ENCODE measurements at places on chromosomes 12 and 14.

DNA sequence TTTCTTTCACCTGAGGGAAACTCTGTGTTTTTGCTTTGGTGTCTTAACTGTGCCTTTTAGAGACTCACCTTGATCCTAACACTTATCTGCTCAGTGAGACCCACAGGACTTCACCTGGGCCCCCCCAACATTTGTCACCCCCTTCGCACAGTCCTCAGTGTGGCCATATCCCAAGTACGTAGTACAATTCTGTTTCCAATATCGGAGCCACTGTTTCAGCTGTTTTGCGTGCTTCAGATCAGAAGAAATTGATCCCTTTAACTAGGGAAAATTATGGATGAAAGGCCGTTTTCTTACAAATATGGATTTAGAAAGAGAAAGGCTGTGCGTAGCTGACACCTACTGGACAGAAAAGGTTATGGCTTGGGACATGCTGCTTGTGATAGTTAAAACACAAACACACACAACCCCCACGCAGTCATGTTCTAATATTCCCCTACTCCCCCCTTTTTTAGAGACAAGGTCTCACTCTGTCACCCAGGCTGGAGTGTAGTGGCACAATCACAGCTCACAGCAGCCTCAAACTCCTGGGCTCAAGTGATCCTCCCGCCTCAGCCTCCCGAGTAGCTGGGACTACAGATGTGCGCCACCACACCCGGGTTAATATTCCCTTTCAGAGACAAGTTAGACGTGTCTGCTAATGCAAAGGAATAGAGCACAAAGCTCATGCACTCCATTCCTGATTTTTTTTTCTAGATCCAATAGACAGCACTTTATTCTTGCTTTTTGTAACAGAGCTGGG, 3.6 kb upstream of the SLC7A8 start:
- peak; percentile 36 for DNase-seq

- no peak for DNase-seq
These were observed 163.7 kb downstream of the GXYLT1 start for GRCh38 chr12:41981013-41981412.

- no peak for DNase-seq
These were observed 12.3 kb downstream of the METTL3 start for GRCh38 chr14:21498540-21499526.

GRCh38 chr14:75482366-75482765, 39.9 kb upstream of the BATF start:
- no peak for DNase-seq

DNA sequence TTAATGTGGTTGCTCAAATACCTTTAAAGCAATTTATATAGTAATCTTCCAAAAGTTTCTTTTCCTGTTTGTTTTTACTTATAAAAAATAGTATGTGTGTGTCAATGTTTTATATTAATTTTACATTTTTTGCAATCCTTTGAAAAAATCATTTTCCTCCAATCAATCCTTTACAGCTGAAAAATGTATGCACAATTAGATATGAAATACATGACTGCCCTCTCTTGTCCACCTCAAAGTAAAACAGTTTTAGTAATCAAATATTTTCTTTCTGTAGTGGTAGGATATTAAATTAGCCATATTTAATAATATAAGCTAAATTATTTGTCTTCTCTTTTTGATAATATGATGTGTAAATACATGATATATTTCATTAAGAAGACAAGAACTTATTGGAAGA, 269.9 kb downstream of the ADAMTS20 start:
- DNase-seq, result peak; percentile 4

DNA sequence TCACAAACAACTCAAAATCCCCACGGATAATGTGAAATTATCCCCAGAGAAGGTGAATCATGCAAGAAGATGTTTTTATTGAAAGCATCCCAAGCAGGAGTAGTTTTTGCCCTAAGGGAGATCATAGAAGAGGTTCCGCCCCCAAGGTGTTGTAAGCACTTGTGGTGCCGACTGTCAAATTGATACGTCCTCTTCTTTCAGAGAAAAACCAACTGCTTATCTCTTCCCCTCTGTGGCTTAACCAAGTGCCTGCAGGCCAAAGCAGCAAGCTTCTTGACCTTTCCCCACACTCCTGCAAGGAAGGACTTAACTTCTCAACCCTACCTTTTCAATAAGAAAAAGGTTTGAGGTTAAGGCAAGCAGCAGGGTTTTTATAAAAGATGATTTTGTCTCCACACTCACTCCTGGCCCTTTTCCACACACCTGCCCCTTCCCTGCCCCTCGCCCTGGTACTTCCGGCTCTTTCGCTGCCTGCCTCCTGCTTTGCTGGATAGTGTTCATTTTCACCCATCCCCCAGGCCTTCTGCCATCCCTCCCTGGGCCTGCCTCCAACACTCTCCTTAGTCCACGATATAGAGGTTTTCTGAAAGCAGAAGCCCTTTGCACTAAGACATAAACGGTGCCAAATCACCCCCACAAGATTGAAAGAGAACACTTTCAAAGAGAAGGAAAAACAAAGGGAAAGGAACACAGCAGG, 114.5 kb downstream of the EGLN3 start:
- peak; percentile 25 for DNase-seq

- no peak for DNase-seq
These were observed at the start of gene SYT10 for GRCh38 chr12:33439587-33440011. SYT10 (minus strand) TSS chr12:33439819; CDS start chr12:33439522, 297 bp downstream.

DNA sequence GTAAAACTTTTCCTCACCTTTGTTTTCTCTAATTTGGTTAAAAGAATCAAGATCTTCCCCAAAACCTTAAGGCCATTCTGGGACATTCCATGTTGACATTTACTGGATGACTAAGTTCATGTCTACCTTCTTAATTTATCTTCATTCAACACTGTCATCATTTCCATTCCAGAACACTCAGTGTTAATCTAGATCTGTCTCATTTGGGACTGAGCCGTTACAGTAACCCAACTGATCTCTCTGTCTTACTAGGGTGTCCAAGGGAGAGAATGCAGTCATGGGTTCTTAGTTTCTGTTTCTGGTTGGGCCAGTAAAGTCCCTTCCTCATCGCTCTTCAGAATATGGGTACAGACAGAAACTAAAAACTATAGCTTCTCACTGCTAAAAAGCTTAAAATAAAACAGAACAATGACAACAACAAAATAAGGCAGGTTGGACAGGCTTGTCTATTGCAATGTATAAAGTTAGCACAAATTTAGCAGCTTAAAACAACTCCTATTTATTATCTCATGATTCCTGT, 144.8 kb downstream of the ASCL1 start:
- DNase-seq, result no peak

DNA sequence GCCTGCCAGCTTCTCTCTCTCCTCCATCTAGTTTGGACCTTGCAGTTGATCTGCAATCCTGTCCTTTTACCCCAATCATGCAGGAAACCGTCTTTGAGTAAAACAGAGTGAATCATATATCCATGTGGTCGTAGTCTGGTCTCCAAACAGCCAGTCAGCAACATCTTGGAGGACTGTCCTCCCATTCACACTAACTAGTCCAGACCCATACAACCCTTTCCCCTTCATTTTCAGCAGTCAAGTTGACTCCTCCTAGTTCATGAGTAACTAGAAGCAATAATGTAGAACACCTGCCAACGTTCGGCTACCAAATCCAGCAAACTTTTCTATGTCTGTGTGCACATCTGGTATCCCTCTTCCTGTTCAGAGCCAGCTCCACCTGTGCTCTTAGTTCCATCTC, 10.8 kb upstream of the BIN2 start:
- DNase-seq, result no peak

DNA sequence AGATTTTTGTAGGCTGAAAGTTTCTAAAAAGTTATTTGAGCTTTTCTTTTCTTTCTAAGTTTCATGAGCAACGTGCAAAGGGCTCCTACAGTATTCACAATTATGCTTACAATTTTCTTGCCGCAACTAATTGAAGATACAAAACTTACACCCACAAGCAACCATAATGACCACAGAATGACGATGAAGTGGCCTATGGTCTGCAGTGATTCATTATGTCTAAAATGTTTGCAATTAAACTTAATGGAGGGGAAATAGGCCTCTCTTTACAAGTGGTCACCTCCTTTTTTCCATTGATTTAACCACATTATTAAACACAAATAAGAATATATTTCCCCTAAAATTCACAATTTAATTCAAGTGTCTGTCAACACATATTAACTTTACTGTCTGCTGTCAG, 732.6 kb upstream of the FLRT2 start:
- no peak for DNase-seq

DNA sequence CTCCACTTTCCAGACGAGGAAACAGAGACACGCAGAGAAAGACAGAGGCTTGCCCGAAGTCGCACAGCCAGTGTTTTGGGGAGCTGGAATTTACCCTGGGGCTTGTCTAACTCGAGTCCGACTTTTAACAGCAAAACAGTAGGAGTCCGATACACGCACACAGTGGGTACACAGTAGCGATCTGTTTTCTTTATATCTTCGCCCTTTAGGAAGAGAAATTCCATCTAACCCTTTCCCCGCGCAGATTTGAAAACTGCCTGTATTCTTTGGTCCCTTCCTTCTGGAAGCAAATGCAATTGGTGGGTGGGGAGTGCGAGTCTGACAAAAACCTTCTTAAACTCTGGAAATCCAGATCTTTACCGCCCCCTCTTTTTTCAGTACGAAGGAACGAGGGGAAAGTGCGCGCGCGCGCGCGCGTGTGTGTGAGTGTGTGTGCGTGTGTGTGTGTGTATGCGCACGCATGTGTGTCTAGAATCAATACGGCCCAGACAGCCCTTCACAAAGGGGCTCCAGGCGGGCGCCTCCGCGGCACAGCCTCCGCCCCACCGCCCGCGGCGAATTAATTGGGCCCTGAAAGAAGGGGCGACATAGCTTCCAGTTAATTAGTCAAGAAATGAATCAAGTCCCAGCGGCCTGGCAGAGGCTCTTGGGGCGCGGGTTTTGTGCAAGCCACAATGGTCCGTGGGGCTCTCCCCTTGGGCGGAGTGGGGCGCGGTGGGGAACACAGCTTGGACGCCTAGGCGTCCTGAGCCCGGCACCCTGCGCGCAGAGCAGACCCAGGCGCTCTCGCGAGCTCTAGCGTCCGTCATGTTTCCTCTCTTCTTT, 14.0 kb upstream of the TBX3 start:
- no peak for DNase-seq

- DNase-seq, result no peak
These were observed 29.4 kb upstream of the STAC3 start for GRCh38 chr12:57280211-57281062.

DNA sequence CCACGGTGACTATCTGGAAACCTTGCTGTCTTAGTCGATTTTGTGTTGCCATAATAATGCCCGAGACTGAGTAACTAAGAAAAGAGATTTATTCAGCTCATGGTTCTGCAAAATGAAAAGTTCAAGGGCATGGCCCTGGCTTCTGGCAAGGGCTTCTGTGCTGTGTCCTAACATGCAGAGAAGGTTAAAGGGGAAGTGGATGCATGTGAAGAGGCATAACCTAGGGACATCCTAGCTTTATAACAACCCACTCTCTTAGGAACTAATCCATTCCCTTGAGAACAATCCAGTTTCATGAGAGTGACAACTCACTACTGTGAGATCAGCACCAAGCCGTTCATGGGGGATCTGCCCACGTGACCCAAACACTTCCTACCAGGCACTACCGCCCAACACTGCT, 11.5 kb downstream of the FLVCR2 start:
- DNase-seq, result no peak

GRCh38 chr12:120249875-120250795, 15.4 kb downstream of the PXN start:
- no peak for DNase-seq

DNA sequence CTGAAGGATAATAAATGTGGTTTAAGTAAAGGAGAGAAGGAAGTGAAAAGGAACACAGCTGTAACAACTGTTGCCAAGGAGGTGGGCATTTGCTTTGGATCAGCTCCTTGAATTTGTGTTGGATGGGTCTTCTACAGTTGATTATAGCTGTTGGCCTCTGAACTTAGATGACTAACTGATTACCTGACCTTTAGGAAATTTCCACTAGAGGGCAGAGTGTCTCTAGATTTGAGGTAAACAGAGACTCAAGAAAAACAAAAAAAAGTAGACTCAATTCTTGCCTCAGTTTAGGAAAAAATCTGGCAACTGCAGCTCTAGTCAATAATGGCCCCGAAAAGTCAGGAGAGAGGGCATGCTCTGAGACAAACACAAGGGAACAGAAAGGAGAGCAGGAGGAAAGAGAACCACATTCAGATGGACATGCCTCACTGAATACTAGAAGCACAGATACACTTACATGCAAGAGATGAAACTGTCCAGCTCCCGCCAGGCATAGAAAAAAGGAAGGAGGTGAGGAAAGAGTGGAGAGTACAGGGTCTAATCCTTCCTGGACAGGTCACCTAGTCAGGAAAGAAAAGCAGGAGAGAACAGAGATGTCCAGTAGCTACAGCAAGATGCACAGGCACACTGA, 20.6 kb downstream of the COX14 start:
- DNase-seq, result no peak

GRCh38 chr12:13171921-13172859, 24.3 kb upstream of the EMP1 start:
- no peak for DNase-seq

DNA sequence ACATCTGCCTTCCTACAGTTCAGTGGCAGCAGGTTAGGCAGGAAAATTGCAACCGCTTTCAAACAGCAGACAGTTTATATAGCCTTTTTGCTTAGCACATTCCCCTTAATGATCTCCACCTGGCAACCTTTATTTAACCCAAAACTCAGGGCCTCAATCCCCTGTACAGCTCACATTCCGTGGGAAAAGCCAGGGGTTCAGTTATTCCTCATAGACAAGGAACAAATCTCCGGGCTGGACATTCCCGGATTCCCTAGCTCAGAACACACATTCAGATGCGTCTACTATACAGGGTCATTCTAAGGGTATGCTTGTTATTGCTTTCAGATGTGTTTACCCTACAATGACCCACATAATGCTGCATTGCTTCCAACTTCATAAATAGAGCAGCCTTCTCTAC, 73.8 kb upstream of the DCN start:
- DNase-seq, result no peak

Measured in DMS 273 treated with DMSO at 0.1 percent for 48 hours (cell line).